Stimulated activated naive CD8-positive, alpha-beta T cell treated with anti-CD3 and anti-CD28 coated beads, Interleukin-15, Interleukin-2, amounts not matched to agents 100 U/mL and 50 U/mL, for 24 hours (primary cell): ENCODE measurements at places on chromosomes 6 and 20.

- DNase-seq, result no peak
Measured at GRCh38 chr6:118881440-118882313, 12.3 kb upstream of the ASF1A start.

- no peak for DNase-seq
Measured at GRCh38 chr6:108476376-108476775, 84.3 kb upstream of the FOXO3 start.

DNA sequence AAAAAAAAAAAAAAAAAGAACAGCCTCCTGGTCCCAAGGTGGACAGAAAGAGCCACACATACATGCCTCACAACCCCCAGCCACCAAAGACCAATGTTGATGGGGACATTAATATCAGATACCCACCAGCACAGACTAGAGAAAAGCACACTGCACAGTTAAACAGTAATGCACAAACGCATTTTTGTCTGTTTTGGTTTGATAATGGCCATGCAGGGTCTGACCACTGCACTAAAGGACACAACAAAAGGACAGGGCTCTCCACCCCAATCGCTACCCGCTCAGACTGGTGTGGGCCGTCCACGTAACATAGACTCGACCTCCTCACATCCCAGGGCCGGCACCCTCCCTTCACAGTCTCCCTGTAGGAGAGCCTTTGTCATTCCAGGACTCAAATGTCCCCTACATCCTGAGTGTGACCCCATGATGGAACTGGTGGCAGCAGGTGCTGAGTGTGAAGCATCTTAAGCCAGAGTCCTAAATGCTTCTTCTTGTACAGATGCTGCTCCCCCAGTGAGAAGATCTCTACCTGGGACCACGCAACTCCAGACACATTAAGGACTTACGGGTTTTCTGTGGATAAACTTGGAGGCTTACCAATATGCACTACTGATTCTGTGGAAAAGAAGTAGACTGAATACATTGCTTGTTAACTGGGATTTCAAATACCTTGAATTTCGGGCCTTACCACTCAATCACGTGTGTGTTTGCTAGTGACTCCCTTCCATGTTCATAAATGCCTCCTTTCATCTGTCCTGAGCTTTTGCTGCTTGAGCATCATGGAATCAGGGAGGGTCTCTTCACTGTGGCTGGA, 28.0 kb downstream of the RRBP1 start:
- DNase-seq, result no peak

GRCh38 chr6:150288456-150288855, 80.4 kb upstream of the IYD start:
- no peak for DNase-seq
